ENCODE measurements at places on chromosomes 7 and 10.

GRCh38 chr10:29736366-29737073, 101.7 kb upstream of the SVIL start:
- no peak for DNase-seq

- no peak for DNase-seq
These were observed 590.4 kb upstream of the PFKP start for GRCh38 chr10:2476812-2477553.

DNA sequence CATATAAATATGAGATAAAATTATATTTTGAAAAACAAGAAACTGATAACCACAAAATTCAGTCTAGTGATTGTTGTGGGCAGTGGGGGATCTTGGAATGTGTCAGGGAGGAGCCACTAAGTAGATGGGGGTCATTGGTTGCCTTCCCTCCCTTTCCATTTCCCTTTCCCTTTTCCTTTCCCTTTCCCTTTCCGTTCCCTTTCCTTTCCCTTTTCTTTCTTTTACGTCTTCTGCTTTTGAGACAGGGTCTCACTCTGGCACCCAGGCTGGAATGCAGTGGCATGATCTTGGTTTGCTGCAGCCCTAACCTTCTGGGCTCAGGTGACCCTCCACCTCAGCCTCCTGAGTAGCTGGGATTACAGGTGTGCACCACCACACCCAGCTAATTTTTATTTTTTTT, 51.0 kb downstream of the DYNC2I1 start:
- no peak for DNase-seq

- no peak for DNase-seq
These were observed 294.1 kb upstream of the SMIM30 start for GRCh38 chr7:113412410-113412809.

DNA sequence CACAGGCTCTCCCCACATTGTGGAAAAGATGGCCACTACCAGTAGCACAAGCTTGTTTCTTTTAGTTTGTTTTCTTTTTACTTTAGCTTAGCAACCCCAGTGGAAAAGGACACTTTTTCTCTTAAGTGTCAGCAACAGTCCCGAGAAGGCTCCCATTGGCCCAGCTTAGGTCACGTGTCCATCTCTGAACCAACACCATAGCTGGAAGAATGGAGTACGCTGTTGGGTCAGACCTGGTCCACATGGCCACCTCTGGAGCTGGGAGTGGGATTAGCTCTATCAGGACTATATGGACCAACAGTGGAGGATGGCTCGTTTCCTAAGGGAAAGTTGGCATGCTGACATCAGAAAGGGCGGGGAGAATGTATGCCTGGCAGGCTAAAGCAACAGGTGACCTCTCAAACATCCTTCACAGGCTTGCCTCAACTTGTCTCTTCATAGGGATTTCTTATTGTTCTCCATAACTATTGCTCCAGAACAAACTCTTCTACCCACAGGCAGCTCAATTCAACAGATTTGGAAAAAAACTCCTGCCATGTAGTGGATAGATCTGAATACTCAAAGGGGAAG, 27.6 kb upstream of the NEUROG3 start:
- no peak for DNase-seq

DNA sequence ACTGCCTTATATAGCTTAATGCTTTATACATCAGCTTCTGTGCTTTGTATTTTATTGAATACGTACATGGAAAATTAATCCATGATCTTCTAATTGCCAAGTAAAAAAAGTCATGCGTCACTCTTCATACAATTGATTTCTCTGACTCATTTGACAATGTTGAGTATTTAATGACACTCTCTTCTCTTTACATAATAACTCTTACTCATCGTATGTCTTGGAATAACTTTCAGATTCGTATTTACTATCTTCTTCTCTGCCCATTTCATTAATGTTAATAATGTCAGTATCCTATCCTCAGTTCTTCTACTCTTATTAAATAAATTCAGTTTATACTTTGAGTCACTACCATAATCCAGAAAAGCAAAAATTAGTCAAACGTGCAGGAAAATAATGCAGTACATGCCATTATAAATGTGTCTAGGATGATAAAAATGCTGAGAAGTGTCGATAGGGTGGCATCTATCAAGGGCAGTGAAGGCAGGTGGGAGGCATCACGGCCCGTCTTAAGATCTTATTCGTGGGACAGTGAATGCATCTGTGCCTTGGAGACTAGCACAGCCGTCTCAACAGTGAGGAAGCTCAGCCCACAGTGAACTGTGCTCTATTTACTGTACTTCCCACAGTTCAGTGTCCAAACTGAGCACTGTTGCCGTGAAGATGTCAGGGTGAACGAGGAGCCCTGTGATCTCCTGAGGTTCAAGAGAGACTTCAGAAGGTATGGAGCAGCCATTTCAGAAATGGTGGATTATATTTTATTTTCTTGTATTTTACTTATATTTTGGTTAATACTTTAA, 39.8 kb upstream of the AKR1E2 start:
- no peak for DNase-seq

Data from midbrain (tissue), 1 donor.